Tibial nerve (tissue), 4 donors: ENCODE measurements at places on chromosomes 2 and 18. TPM values are rescaled to one million over a fixed set of nuclear protein-coding genes. Genes with fewer than 3 reads are reported as not detected.
A peak's percentile ranks its signal among the peaks of the same experiment; 100 is the strongest.

Gene RSAD2
- 6.3 TPM for total RNA-seq

Gene C2orf80
- total RNA-seq, result not detected

Gene STARD6
- not detected for total RNA-seq

Gene AGXT
- total RNA-seq, result not detected

Gene CAPN13
- not detected for total RNA-seq

DNA sequence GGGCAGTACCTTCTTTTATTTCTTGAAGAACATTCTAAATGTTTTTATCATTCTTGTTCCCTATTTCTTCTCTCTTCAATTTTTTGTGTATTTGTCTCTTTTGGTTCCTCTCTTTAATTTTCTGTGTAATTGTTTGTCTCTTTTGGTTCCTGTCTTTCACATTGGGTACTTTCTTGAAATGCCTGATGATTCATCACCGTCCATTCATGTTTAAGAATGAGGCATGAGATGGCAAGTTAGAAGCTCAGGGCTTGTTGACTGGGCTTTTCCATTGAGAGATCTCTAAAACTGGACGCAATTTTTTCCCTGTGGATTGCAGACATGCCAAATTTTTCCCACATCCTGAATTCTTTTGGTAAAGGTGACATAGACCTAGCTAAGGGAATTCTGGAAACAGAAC lies 33.7 kb upstream of the IL1R2 start:
- H3K27ac ChIP-seq, result no peak overlapping the region
- no peak overlapping the region for H3K4me3 ChIP-seq
- no peak for DNase-seq
- peaks cover 8% of the 10 kb centered on the region for H3K4me1 ChIP-seq
- no peaks in the 10 kb centered on the region for H3K36me3 ChIP-seq

GRCh38 chr2:62305421-62306176 lies 109.7 kb downstream of the B3GNT2 start:
- H3K27ac ChIP-seq, result no peak overlapping the region
- H3K4me3 ChIP-seq, result no peak overlapping the region
- no peak for DNase-seq
- no peaks in the 10 kb centered on the region for H3K27me3 ChIP-seq
- no peaks in the 10 kb centered on the region for H3K36me3 ChIP-seq
- no peaks in the 10 kb centered on the region for H3K4me1 ChIP-seq

- peak overlapping the region; percentile 96 for H3K27ac ChIP-seq
- H3K4me1 ChIP-seq, result peaks cover 39% of the 10 kb centered on the region
- no peak overlapping the region for H3K4me3 ChIP-seq
- no peak for DNase-seq
- H3K27me3 ChIP-seq, result no peaks in the 10 kb centered on the region
These were observed 2.0 kb downstream of the NAGK start for GRCh38 chr2:71070294-71071093.

DNA sequence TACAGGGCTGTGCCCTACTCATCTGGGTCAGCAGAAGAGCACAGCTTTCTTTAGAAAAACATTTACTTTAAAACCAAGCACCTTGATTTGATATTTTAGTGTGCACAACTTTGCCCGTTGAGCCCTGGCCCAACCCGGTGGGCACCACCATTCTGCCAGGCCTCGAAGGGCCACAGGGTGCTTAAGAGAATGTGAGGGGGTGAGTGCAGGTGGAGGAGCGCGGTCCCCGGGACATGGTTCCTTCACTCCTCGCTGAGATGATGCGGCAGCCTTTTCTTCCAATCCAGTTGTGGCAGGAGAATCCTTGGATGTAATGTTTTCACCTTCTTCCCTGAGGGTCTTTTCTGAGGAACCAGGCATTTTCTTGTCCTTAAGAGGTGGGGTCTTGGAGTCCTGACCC lies 119.0 kb downstream of the RPIA start:
- H3K4me1 ChIP-seq, result no peaks in the 10 kb centered on the region
- no peak overlapping the region for H3K27ac ChIP-seq
- DNase-seq, result no peak

DNA sequence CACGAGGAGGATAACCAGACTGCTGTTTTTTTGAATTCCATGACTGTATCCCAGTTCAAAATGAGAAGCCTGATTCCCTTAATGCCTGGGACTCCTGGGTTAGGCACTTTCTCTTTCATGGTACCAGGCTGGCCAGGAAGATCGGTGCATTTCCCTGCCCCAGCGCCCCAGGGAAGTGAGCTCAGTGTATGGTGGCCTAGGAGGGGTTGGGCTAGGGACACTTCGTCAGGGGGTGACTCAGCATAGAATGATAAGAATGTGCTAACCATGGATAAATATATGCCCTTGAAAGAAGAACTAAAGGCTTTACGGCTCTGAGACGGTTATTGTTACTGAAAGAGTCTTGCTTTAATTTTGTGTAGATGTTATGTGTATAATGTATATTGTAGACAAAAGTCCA lies 27.5 kb upstream of the FAM237A start:
- DNase-seq, result no peak
- H3K4me3 ChIP-seq, result no peak overlapping the region
- H3K27me3 ChIP-seq, result no peaks in the 10 kb centered on the region
- no peak overlapping the region for H3K27ac ChIP-seq
- no peaks in the 10 kb centered on the region for H3K4me1 ChIP-seq

DNA sequence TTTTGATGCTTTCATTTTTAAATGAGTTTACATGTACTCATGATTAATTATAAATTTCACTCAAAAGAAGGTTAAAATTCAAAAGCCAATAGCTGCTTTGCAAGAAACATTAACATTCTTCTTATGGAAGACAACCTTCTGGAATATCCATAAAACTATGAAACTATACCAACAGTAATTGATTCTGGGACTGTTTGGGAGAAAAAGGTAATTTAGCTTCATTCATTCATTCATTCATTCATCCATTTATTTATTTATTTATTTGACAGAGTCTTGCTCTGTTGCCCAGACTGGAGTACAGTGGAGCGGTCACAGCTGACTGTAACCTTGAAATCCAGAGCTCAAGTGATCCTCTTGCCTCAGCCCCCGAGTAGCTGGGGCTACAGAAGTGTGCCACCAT lies 110.3 kb downstream of the NBAS start:
- no peak overlapping the region for H3K27ac ChIP-seq
- DNase-seq, result no peak

GRCh38 chr2:166304656-166305055 lies 71.1 kb downstream of the SCN9A start:
- no peaks in the 10 kb centered on the region for H3K27me3 ChIP-seq
- no peak overlapping the region for H3K27ac ChIP-seq
- no peak overlapping the region for H3K4me3 ChIP-seq
- DNase-seq, result no peak
- H3K36me3 ChIP-seq, result no peaks in the 10 kb centered on the region

DNA sequence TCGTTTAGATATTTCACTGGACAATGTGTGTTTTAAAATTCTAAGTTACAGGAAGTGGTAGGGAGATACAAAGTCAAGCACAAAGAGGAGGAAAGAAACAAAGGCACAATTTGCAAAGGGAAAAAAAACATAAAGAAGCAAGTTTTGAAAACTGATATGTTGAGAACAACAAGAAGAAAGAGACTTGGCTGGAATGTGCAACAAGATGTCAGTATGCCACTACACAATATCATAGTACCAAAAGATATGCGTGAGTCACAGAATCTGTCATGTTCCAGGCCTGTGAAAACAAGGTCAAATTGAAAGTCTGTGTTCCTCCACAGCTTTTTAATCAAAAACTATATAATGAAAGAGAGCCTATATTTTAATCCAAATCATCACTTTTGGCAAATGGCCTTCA lies 12.0 kb downstream of the EXOC6B start:
- no peaks in the 10 kb centered on the region for H3K36me3 ChIP-seq
- H3K4me1 ChIP-seq, result peaks cover 4% of the 10 kb centered on the region
- DNase-seq, result no peak
- H3K27me3 ChIP-seq, result no peaks in the 10 kb centered on the region
- no peak overlapping the region for H3K4me3 ChIP-seq

- no peak for DNase-seq
- no peak overlapping the region for H3K4me3 ChIP-seq
- H3K4me1 ChIP-seq, result no peaks in the 10 kb centered on the region
- H3K27me3 ChIP-seq, result no peaks in the 10 kb centered on the region
These were observed 15.3 kb downstream of the LAPTM4A start for GRCh38 chr2:20035955-20036666.

DNA sequence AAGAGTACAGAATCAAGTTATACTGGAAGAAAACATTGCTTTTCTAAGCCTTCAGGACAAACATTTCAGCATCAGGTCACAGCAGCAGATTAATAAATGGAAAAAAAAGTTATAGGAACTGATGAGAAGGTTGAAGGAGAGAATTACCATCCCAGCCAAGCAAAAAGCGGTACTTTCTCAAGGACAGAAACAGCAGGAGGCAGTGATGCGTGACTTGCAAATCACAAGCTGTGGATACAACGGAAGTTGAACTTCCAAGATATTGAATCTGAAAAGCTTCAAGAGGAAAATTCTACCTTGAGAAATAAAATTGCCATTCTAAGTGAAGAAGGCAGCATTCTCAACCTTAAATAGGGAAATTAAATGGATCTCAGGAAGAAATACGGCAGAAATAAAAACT lies 18.5 kb upstream of the SERPINB12 start:
- H3K4me3 ChIP-seq, result no peak overlapping the region
- no peaks in the 10 kb centered on the region for H3K36me3 ChIP-seq
- no peak overlapping the region for H3K27ac ChIP-seq
- DNase-seq, result no peak
- no peaks in the 10 kb centered on the region for H3K4me1 ChIP-seq

DNA sequence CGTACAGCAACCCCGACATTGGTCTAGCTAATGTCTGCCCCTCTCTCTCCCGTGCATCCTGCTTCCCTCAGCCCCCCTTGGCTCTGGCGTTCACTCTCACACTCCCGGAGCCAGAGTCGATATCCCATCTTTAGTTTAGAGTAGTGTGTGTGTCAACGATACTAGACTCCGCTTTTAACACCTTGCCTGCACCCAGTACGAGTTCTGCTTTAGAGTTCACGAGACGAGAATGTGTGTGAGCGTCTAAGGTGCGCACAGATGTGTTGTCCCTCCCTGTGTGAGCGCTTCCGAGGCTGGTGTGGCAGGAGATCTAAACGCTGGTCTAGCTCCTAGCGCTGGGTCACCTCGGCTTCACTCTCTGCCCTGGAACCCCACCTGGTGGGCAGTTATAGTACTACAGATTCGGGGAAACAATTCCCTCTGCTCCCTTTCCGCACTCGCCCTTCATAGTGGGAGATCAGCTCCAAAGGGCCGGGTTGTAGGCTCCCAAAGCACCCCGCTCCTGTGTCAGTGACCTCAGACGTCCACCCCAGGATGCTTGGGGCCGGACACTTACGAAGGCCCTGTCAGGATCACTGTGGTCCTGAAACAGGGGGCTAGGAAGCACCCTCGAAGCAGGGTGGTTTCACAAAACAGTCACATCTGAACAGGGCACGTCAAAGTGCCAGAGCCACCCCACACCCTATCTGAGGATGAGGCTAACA lies 2.6 kb upstream of the CYP26B1 start:
- H3K4me1 ChIP-seq, result no peaks in the 10 kb centered on the region
- DNase-seq, result peak; percentile 91
- H3K4me3 ChIP-seq, result peak overlapping the region; percentile 20
- no peak overlapping the region for H3K27ac ChIP-seq
- H3K36me3 ChIP-seq, result no peaks in the 10 kb centered on the region
